A549 treated with CORT108297 at 1 μM for 4 hours (cell line): ENCODE measurements at places on chromosomes 5 and 9. TPM values are rescaled to one million over a fixed set of nuclear protein-coding genes. Genes with fewer than 3 reads are reported as not detected.

PCDHGA4 gene
- total RNA-seq: 0.07 to 0.17 TPM (median 0.16 TPM) in 5 replicates

RIC1 gene
- 9.2 to 13.4 TPM (median 12.9 TPM) in 5 replicates for total RNA-seq

SPATA31E1 gene
- 0.03 TPM in 1 of 5 replicates, not detected in the others for total RNA-seq

GABRA6 gene
- total RNA-seq: not detected in 5 replicates

NUTM2F gene
- total RNA-seq: not detected in 5 replicates

TLR4 gene
- 0.10 to 0.18 TPM (median 0.13 TPM) in 5 replicates for total RNA-seq

TLX3 gene
- not detected in 5 replicates for total RNA-seq

MYOZ3 gene
- total RNA-seq: 0.06 to 0.31 TPM (median 0.15 TPM) in 4 of 5 replicates, not detected in the other

ALDOB gene
- not detected in 5 replicates for total RNA-seq

ABO gene
- total RNA-seq: not detected in 5 replicates

SLC6A7 gene
- 0.02 to 0.05 TPM (median 0.03 TPM) in 4 of 5 replicates, not detected in the other for total RNA-seq

GOLGA1 gene
- 10.3 to 12.1 TPM (median 10.7 TPM) in 5 replicates for total RNA-seq

PCDHB3 gene
- total RNA-seq: 0.06 to 1.8 TPM (median 0.06 TPM) in 3 of 5 replicates, not detected in the others

NME5 gene
- total RNA-seq: not detected in 5 replicates

BASP1 gene
- 267 to 340 TPM (median 299 TPM) in 5 replicates for total RNA-seq

C9orf43 gene
- total RNA-seq: 0.53 to 0.88 TPM (median 0.65 TPM) in 5 replicates
